ENCODE measurements at places on chromosomes 3 and 15.
A peak's percentile ranks its signal among the peaks of the same experiment; 100 is the strongest.

- no peak for DNase-seq
Observed at GRCh38 chr15:78943692-78944091, 1.2 kb downstream of the CTSH start.

- no peak for DNase-seq
Observed at GRCh38 chr3:164781755-164782154, 296.5 kb downstream of the SI start.

DNA sequence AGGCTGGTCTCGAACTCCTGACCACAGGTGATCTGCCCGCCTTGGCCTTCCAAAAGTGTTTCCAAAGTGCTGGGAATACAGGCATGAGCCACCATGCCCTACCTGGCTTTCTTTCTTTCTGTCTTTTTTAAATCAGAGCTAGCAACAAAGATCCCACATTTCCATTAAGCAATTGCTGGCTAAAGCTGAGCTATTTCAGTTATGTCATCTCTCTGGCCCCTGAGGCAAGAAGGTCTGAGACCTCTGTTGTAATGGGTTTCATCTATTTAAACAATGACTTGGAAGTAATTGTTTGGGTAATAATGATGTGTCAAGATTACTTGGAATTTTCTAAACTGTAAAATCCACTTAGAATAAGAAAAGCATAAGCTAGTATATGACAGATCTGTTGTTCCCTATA lies 30.2 kb upstream of the CRBN start:
- no peak for DNase-seq

DNA sequence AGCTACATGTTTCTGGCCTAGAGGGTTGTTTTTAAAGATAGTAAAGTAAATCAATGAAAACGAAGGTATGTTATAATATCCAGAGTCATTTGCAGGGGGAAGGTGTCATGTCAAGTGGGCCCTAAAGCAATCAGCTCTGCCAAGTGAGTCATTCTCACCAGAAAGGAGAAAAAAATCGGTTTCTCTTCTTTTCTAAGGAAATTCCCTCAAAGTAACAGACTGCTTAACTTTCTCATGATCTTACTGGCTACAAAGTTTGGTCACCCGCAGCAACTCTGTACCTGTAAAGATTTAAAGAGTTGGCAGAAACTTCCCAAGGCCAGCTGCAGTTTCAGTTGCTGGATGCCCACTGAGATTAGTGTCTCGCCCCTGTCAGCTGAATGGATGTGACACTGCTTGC lies 5.5 kb upstream of the FSIP1 start:
- no peak for DNase-seq

- DNase-seq: no peak
Observed at GRCh38 chr15:88745696-88746095, 57.5 kb upstream of the ACAN start.

- DNase-seq: no peak
Observed at GRCh38 chr3:117706037-117706436, 996.5 kb downstream of the TUSC7 start.

DNA sequence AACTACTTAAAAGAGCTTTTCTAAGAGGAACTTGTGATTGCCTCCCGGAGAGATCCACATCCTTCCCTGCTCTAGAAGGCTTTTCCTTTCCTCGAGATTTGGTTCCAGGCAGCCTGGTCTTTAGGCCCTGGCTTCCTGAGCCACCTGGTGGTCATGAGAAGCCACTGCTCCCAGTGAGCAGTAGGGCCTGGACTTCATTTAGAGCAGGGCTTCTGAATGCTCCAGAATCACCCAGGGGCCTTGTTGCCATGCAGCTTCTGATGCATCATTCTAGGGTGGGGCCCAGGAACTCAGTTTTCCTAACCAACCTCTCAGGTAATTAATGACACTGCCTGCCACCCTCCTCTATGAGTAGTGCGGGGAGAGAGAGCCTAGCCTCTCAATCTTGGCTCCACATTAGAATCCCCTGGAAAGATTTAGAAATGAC lies 29.6 kb downstream of the PSMD6 start:
- DNase-seq: peak; percentile 50

DNA sequence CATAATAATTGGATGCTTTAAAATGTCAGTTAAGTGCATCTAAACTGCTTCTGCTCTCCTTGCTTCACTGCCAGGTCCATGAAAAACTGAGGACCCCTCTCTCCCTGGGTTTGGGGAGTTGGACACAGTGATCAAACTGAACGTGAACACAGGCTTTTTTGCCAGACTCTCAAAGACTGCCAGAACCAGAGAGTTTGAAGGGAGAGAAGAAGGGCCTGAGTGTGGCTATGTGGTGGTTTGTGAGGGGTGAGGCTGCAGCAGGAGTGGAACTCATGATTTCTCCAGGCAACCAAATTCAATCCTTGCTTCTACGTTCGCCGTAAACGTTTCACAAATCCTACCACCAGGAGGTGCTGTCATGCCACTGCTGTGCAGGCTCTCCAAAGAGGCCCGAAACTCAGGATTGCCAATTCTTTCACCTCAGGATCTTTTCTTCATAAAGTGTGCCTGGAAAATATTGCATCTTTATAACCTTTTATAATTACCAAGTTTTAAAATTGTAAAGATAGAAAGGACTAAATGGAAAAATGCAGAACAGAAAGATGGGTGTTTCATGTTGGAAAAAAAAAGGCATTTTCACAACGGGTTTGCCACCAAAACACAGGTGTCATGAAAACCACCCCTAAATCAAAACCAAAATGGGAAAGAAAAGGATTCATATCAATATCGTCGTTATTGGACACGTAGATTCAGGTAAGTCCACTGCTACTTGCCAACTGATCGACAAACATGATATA lies 19.7 kb downstream of the TM4SF4 start:
- DNase-seq: peak; percentile 6

GRCh38 chr15:68228971-68229385 lies 550 bp downstream of the CLN6 start:
- DNase-seq: no peak

DNA sequence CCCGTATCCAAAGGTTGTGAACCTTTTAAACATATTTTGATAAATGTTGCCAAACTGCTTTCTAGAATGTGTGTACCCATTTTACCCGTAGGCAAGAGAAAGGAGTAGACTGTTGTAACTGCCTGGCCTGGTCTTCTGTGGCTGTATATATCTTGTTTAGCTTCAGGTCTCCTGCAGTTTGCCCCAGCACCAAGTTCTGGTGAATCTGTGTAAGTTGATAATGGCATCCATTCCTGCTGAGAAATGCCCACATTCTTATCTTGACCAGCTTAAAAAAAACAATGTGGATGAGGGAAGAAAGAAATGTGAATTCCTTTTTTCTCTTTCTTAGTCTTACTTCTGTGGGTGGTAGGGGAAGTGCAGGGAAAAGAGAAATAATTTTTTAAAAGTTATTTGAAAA lies 53.3 kb upstream of the TLE3 start:
- no peak for DNase-seq

DNA sequence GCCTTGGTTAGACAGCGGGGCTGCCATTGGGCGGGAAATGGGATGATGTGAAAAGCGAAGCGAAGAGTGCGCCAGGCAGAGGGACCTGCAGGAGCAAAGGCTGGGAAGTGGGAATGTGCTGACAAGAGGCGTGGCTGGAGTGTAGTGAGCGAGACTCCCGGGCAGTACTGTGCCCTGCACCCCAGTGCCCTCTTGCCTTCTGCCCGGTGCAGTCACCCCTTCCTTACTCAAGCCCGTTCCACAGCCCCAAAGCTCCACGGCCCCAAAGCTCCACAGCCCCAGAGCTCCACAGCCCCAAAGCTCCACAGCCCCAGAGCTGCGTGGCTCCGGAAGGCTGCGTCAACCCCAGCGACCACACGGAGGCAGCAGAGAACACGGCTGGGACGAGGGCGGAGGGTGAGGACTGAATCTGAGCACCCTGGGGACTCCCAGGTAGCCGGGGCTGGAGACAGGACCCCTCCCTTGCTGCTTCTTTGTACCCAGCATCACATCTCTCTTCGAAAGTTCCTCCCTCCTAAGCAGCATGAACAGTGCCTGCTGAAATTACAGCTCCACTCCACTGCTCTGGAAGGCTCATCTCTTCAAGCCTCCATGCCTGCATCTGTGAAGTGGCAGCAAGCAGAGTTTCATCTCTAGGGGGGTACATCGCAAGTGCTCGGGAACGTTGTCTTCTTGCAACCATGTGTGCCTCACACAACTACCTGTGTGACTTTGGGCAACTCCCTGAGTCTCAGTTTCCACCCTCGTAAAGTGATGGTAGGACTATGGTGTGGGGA lies 108.9 kb downstream of the FBLN2 start:
- DNase-seq: peak; percentile 59

DNA sequence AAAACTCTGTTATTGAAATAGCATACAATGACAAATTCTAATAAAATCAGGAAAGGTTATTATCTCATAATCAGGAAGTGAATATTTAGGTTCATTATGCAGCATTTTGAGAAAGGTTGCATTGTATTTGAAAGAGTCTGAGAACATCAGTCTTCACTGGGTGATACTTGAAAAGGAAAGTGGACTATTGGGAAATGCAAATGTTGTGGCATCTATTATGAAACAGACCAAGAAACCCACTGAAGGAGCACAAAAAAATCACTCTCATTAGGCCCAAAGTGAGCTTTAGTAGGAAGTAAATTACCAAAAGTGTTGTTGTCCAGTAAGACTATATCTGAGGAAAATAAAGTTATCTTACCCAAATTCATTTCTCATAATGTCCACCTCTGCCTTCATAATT lies 90.8 kb downstream of the ZPLD1 start:
- DNase-seq: no peak

- DNase-seq: no peak
Observed at GRCh38 chr15:67774626-67775025, 50.7 kb upstream of the SKOR1 start.

DNA sequence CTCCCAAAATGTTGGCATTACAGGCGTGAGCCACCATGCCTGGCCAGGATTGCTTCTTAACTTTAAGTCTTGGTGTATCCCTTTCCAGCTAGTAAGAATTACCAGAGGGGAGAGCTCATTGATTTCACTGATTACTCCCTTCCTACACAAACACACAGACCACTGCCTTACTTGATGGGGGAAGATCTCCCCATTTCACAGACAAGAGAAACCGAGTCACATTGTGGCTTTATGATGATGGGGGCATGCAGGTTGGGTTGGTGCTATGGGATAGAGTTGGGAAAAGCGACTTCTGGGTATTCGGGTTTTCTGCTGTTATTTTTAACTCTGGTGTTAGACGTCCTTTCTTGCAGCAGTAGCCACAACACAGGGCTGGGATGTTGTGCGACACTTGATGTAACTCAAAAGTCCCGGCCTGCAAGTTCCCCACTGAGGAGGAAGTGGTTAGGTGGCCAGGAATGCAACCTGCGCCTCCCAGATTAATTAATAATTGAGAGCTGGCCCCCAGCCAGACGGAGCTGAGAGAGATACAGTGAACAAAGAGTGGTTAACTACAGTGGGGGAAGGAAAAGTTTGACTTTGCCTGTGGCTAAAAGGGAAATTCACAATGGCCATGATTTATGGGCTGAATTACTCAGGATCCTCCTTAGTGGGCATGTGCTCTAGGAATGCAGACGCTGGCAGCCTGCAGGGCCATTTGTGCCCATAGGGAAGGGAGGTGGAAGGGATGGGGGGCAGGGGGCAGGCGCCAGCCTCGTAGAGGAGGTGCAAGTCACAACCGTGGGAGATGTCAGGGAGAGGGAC lies 63.6 kb downstream of the SMAD6 start:
- DNase-seq: no peak

DNA sequence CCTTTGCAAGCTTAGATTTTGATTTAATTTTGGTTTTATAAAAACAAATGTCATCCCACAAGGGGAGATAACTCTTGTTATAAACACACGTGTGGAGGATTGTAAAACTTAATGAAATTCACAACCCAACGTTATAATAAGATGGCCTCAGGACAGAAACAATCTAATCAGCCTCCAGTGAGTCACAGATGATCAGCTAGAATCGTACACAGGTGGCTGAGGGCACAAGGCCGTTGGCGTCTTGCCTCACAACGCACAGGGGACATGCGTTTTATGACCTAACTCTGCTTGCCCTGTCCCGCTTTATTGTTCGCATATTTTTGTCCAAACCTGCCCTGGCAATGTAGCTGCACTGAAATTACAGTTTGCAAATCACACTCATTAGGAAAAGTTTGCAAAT lies 121.9 kb upstream of the PDZRN3 start:
- no peak for DNase-seq

- DNase-seq: no peak
Observed at GRCh38 chr3:69866988-69867720, 127.9 kb downstream of the MITF start.

All from activated gamma-delta T cell treated with Interleukin-2 at 50 U/mL for 16 hours (primary cell).